ENCODE measurements at places on chromosomes 4 and X.

DNA sequence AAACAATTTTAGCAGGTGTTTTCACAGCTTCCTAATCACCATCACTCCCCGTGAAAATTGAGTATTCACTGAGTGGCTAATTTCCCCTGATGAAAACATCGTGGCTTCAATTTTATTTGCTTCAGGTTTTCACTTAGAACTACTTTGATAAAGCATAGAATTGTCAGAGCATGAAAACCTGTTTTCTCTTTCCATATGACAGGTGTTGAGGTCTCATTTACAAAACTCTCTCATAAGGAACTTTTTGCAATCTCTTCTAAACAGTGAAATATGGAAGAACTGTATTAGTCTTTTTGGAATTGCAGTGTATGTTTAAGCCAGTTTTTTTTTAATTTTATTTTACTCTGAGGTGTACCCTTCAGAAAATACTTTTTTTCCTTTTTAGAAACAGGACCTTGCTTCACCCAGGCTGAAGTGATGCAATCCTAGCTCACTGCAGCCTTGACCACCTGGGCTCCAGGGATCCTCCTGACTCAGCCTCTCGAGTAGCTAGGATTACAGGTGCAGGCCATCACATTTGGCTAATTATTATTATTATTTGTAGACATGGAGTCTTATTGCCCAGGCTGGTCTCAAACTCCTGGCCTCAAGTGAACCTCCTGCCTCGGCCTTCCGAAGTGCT is 111.2 kb upstream of the RAPGEF2 start:
- DNase-seq = no peak

- no peak for DNase-seq
These were observed 49.8 kb upstream of the SEC24B start for GRCh38 chr4:109383823-109384222.

DNA sequence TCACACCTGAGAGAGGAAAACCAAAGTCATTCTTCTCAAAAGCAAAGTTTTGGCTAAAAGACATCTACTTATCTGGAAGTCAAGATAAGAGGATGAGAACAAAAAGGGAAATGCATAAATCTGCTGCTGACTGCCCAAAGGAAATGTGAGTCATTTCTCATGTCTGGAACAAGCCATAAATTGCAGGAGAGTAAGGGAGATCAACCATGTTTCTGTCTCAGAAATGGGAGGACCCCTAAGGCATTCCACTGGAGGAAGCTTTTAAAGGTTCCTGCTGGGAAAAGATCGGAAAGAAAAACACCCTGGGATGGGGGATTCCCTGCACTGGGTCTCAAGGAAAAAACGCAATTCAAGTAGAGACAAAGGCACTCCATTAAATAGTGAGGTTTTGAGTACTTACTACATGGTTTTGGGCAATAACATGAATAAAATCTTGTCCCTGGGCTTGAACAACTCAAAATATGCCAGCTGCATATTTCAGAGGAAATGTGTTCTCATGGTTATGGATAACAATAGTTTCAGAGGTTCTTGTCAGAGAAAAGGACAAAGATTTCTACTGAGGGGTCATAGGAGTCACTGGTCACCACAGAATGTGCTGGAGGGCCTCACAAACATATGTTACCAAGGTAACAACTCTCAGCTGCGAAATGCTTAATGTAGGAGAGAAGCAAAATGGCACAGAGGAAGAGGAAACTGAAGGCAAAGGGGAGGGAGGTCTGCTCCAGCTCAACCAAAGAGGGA is 19.3 kb downstream of the GPR143 start:
- no peak for DNase-seq

- DNase-seq = no peak
These were observed 38.2 kb downstream of the PPP1R2C start for GRCh38 chrX:42739741-42740140.

- no peak for DNase-seq
These were observed 185.1 kb downstream of the NPNT start for GRCh38 chr4:106080376-106080775.

DNA sequence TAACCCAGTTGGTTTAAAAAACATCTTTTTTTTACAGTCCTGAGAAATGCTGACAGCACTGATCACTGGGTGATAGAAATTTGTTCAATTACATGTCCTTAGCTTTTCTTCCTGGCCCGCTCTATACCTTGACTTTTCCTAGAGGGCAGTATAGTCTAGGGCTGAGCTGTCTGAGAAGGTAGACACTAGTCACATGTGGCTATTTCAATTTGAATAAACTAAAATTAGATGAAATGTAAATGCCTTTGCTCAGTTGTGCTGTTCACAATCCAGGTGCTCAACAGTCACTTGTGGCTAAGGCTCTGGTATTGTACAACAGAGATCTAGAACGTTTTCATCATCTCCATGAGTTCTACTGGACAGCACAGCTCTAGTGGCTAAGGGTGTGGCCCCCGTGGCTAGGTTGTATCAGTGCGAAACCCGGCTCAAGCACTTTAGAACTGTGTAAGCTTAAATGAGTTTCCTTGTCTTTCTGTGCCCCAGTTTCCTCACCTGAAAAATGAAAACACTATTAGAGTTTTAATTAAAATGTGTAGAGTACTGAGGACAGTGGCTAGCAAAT is 111.6 kb upstream of the WDR17 start:
- no peak for DNase-seq

GRCh38 chr4:187668526-187669082 is 327.0 kb upstream of the ZFP42 start:
- DNase-seq = no peak

- DNase-seq = no peak
These were observed at the start of gene CLNK for GRCh38 chr4:10684631-10685030. TSS of gene CLNK (minus strand) at chr4:10684768. CDS start at chr4:10667869, 16,899 bp downstream.

- no peak for DNase-seq
These were observed 72.0 kb downstream of the PRPS1 start for GRCh38 chrX:107700317-107700774.

- DNase-seq = peak; percentile 38
These were observed 5.4 kb upstream of the PRICKLE3 start for GRCh38 chrX:49191574-49192011.

- DNase-seq = no peak
These were observed 9.8 kb upstream of the ACOT9 start for GRCh38 chrX:23752740-23753415.

- peak; percentile 15 for DNase-seq
These were observed 105.4 kb upstream of the TBC1D9 start for GRCh38 chr4:140861359-140862176.

DNA sequence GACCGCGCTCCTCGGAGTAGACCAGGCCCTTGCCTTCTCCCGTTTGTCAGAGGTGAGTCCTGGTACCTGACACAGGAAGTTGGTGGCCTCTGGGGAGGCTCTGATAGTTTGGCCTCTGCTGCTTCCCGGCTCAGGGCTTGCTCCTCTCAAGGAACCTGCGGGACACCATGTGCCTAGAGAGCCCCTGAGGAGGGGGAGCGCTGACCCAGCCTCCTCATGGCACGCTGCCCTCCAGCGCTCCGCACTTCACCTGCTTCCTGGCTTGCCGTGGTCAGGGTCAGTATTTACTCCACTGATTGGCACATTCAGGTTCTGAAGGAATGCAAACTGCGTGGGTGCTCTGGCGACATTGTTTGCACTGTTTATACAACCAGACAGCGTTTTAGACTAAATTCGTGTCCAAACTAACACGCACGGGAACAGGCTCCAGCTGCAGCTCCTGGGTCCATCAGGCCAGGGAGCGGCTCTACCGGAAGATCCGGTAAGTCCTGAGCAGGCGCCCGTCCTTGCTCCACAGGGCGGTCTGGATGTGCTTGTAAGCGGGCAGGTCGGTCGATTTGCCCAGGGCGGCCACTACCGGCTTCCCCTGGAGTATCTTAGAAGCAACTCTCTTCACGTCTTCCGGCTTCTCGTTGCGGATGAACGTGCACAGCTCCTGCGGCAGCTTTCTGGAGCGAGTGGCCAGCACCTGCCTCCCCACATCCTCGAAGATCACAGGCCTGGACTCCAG is 121.6 kb upstream of the GRID2 start:
- no peak for DNase-seq

DNA sequence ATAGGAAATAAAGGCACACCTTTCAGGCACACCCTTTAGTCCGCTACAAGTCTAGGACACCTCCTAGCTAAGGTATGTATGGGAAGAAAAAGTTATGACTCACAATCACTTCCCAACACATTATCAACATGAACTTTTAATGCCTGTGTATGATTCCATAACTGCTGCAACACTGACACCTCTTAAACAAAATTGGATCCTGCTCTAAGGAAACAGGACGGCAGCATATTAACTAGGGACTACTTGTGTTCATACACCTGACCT is 2.4 kb upstream of the PPP3CA start:
- no peak for DNase-seq

DNA sequence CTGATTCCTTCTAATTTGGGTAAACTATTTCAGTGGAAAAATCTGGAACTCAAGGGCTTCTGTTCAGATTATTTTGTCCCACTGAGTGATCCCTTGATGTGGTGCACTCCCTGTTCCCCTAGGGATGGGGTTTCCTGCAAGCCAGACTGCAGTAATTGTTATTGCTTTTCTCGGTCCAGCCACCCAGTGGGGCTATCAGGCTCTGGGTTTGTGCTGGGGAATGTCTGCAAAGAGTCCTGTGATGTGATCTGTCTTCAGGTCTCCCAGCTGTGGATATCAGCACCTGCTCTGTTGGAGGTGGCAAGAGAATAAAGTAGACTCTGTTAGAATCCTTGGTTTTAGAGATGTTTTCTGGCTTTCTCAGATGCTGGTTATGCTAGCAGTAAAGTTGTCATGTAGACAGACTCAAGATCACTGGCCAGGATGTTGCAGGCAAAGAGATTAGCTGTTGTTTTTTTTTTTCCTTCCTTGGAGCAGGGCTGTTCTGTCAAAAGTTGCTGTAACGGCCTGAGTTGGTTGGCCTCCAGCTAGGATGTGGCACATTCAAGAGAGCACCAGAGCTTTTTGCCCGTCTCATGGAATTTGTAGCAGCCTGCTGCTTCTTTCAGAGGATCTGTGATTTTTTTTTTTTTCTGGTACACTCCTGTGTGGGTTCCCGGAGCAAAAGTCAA is 1314.0 kb downstream of the PCDH19 start:
- DNase-seq = no peak

DNA sequence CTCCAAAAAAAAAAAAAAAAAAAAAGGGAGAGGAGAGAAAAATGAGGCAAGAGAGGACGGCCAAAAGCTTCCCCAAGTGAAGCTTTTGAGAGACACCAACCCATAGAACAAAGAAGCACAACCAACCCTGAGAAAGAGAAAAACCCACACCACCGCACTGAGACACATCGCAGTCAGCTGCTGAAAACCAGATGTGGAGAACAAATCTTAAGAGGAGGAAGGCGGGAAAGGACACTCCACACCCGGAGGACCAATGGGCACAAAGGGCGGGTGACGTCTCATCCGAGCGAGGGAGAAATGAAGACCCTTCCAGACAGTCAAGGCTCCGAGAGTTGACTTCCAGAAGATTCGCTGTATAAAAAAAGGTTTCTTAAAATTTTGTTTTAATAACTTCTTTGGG is 112.1 kb downstream of the AFAP1 start:
- DNase-seq = no peak

DNA sequence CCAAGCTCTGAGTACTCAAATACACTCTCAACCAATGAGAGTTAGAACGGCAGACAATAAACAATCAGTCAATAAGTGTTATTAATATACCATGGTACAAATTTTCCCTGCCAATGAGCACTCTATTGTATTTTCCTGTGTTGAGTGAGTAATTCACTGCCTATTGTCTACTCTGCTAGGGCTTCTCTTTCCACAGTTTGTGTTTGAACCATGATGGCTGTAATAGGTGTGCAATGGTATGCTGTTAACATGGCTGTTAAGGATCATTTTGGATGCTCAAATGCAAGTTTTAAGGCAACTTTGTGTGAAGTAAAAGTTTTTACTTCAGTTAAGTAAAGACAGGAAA is 41.2 kb downstream of the RPS6KA3 start:
- no peak for DNase-seq

- DNase-seq = no peak
These were observed 16.8 kb downstream of the POLR2B start for GRCh38 chr4:56995525-56995924.

DNA sequence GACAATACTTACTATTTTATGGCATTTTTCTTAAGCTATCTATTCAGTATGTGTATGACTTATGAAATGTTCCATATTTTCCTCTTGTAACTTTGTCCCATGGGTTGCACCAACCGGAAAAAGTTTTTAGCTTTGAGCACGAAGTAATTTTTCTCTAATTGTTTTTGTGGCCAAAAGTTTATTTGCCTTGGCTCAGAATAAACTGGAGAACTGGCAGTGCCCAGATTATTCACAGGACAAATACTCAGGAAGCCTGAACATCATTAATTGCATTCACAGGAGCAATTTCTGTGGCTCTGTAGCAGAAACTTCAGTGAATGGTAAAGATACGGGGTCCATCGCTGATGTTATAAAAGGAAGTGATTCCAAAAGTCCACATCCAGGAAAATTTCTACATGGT is 184.5 kb downstream of the ARHGAP10 start:
- DNase-seq = no peak

- DNase-seq = no peak
These were observed 123.5 kb upstream of the FAT4 start for GRCh38 chr4:125191232-125191631.

DNA sequence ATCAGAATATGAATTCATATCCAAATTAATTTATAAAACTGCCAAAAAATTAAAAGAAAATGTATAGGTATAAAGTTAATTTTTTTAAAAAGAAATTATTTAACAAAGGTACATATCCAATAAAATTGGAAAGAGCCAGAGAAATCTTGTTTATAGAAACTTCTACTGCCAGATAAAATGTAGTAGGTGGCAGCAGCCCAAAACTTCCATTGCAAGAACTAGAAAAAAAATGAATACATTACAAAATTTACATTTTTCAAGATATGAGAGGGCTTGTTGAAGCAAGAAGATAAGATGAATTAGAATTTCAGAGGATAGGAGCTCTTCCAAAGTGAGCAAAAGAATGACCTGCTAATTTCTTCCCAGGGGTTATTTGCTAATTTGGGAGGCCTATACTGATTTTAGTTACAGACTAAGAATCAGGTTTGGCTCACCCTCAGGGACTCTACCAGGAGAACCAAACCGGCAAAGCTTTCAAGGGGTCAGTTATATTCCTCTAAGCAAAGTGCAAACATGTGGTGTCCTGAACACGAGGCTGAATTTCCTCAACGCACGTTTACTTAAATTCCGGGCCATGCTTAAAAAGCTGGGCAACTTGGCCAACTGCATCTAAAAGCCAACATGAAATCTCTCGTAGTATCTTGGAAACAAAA is 17.5 kb downstream of the ANKRD50 start:
- DNase-seq = no peak

GRCh38 chr4:125547836-125548235 is 233.1 kb downstream of the FAT4 start:
- DNase-seq = no peak

DNA sequence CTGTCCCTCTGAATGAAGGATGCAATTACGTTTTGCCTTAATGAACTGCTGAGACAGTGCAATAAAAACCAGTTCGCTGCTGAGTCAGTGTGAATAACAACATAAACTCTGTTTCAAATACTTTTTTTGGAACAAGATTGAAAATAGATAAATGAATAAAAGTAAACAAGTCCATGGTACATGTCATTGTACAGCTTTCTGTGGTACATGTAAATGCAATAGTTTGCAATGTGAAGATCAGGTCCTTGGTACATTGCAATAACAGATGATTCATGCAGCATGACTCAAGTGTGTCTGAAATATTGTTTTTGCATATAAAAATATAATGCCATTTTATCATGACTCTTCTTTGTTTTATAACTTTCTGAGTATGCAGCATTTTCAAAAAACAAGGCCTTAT is 193.4 kb upstream of the PACRGL start:
- DNase-seq = no peak
